ENCODE measurements at places on chromosomes 7 and 10.

GRCh38 chr10:110035070-110035921, 27.5 kb downstream of the ADD3 start:
- no peak for DNase-seq

DNA sequence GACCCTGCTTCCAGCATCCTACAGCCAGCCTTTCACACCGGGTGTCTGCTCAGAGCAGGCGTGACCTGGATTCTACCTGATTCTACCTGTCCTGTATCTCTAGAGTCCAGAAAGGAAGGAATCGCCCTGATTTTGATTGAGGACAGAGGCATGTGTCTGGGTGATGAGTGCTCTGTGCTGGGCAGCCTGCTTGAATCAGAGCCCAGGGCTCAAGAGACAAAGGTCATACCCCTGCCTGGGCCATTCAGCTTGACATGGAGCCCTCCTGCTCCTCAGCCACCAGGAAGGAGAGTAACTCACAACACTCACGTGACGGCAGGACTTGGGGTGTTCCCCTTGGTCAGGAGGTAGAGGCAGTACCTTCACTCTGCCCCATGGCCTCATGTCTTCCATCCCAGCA, 11.2 kb downstream of the GAD2 start:
- DNase-seq = no peak

- no peak for DNase-seq
Measured at GRCh38 chr7:25698451-25699113, 453.4 kb upstream of the NFE2L3 start.

- DNase-seq = no peak
Measured at GRCh38 chr7:159175792-159176191, 31.1 kb upstream of the VIPR2 start.

GRCh38 chr7:150358433-150358832, 10.2 kb upstream of the REPIN1 start:
- no peak for DNase-seq

DNA sequence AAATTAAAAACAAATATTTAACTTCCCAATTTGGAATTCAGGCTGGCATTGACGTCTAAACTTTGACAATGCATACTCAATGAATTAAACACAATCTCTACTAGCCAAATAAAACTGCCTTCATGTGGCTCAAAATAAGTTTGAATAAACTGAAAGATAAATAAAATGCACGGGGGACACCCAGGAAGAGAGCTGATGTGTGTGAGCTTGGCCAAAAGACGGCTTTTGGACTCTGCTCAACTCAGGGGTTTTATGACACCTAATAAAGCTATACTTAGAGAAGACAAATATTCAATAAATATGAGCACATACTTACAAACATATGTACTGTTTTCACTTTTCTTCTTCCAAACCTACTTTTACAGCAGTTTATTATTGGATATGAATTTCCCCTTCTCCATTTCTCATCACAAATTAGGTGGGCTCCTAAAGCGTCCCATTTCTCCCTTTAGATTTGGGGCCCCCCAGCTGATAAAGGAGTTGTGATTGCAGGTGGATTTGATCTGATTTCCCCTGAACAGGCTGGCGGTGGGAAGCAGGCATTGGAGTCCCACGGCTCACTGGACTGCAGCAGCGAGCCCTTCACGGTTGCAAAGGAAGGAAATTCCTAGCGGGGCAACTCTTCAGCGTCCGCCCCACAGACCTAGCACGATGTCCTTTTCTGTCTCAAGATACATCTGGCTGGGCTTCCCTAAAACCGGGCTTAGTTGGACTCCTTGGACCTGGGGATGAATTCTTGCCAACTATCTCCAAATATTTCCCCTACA, 79.6 kb downstream of the INSIG1 start:
- DNase-seq = no peak

DNA sequence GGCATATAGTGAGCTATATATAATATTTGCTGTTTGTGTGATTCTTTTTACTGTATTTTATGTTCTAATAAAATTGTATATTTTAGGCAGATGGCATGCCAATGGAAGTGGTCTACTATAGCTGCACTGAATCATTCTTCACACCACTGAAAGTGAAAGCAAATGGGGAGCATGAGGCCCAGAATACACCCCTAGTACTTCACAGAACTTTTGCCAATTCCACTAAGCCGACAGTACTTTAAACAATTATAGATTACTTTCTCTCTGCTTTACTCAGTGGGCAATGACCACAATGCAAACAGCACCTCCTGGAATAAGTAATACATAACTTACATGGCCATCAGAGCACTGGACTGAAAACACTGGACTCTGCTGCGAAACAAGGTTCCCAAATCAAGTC, 70.2 kb downstream of the ANKRD26 start:
- no peak for DNase-seq

GRCh38 chr7:134450294-134451000, 8.5 kb downstream of the AKR1B1 start:
- DNase-seq = no peak

GRCh38 chr10:79243181-79244067, 103.8 kb upstream of the PPIF start:
- DNase-seq = peak; percentile 29

DNA sequence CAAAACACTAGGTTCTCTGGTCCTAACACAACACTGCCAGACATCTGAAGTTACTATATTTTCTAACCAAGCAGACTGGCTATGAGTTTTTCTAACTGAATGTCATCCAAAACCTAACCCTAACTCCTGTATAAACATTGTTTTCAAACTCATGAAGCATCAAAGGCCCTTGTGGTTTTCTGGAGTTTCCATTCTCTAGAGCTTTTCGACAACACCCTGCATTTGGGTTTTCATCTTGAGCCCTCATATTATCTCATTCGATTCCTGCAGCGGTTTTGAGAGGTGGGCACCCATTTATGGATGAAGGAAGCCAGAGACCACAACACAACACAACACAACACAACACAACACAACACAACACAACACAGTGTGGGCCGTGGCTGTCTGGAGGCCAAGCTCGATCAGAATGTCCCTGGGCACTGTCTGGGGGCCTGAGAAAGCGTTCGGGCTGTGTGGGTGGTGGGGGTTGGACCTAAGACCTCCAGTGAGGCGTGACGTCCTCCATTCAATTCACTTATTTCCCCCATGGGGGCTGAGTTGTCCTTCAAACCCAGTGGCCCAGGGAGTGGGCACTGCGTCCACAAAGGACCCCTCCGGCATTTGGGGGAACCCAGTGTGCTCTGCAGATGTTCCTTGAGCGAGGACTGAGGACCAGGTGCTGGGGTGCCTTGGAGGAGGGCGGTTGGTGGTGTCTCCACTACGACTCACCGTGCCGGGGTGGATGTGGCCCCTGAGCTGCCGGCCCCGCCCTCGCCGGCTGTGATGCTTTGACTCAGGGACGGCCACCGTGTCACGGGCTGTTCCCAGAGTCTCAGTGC, 490.4 kb downstream of the DNAJB6 start:
- no peak for DNase-seq

- DNase-seq = no peak
Measured at GRCh38 chr10:121096617-121097431, 245.7 kb downstream of the WDR11 start.

- no peak for DNase-seq
Measured at GRCh38 chr7:39510864-39511354, 55.3 kb upstream of the YAE1 start.

DNA sequence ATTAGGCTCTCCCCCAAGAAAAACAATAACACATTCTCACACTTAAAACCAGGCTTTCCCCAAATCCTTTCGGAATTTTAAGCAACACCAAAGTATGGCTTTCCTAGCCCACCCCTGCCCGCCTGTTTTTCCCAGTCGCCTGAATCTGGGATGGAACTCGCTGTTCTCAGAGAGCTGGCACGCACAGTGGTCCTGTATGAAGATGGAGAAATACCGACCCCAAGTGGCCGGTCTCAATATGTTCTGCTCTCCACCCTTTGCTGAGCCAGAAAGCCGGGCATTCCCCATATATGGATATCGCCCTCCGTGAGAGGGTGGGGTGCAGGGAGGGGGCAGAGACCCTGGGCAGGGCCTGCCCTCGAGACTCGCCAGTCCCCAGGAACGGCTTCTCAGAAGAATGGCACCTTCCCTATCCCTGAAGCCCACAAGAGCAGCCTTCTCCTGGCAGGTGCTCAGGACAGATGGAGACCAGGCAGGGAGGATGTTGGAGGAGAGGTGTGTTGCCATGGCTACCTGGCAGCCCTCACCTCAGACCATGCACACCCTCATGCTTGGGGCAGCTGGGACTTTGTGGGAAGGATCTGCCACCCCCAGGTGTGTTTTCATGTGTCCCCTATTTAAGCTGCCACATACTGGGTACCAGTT, 3.4 kb downstream of the TACR2 start:
- DNase-seq = peak; percentile 18

Measured in NCI-H2227 treated with DMSO at 0.1 percent for 48 hours (cell line).